ENCODE measurements at places on chromosomes 12 and 14.

DNA sequence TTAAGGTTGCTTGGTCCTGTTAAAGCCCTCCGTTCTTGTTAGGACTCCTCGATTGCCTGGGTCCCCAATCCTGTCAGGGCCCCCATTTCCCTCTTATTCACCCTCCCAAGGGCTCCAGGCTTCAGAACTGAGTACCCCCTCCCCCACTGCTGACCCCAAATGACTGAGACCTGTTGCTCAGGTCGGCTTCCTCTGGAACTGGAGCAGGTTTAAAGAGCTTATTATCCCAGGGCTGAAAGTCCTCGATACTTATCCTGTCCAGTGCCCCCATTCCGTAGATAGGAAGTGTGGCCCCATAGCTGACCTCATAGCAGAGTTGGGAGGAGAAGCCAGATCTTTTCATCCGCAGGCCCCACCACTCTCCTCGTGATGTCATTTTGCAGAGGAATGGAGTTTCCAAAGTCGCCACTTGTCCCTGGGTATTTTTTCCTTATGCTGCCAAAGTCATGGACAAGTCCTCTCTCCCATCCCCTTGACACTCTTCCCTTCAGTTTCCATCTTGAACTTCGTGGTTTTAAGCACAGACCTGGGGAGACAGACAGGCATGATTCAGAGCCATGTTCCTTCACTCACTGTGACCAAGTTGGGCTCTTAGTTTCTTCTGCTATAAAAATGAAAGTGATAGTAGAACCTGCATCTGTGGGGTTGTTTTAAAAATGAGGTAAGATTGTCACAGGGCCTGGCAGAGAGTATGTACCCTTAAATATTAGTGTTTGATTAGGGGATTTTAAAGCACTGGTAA, 1.2 kb downstream of the USP30 start:
- DNase-seq: no peak

GRCh38 chr14:34038358-34039057, 87.6 kb upstream of the EGLN3 start:
- DNase-seq: no peak

DNA sequence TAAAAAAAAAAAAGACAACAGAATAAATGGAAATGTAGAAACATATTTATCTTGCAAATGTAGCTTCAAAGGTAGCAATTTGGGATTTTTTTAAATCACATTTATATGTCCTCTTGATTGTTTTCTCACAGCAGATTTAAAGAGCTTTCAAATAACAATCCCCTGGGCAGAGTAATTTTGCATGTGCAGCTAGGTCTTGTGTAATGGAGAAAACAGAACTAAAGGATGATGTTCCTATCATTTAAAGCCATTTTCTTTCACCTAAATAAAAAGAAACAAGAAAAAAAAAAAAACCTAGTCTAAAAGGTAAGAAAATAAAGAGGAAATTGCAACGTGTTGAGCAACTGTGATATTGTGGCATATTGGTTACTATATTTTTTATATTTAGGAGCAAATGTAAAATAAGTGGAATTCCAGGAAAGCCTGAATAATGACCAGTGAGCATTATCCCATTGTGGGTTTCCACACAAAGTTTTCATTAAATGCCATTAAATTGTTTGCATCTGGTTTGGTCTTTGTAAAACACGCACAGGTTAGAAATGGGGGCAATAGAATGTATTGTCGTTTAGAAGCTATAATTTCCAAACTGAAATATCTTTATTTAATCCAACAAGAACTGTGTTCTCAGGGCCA, 215.6 kb downstream of the SLC6A15 start:
- no peak for DNase-seq

DNA sequence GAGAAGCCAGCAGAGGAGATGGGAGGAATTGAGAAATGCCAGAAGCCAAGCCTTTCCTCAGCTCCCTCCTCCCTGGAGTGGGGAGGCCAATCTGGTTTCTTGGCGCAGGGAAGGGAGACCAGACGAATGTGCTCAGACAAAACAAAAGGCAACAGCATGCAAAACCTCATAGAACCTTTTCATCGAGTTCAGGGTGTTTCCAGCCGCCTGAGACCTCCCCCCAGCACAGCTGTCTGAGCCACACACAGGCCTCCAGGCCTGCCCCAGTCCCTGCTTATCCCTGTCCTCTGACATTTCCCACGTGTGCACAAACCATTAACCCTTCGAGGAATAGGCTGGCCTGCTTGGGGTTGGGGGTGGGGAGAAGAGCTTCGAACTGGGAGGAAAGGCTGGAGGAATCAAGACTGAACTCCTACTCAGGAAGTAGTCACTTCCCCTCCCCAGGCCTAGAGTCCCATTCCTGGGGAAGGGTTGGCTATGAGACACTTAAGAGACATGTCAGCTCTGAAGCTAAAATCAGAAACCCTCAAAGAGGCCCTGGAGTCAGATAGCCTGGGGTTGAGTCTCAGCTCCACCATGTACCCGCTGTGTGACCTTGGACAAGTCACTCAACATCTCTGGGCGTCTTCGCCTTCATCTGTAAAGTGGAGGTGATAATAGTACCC, 10.7 kb downstream of the TBX3 start:
- DNase-seq: peak; percentile 51

Data from RWPE2 (cell line).